ENCODE measurements at places on chromosomes 6 and 20.

DNA sequence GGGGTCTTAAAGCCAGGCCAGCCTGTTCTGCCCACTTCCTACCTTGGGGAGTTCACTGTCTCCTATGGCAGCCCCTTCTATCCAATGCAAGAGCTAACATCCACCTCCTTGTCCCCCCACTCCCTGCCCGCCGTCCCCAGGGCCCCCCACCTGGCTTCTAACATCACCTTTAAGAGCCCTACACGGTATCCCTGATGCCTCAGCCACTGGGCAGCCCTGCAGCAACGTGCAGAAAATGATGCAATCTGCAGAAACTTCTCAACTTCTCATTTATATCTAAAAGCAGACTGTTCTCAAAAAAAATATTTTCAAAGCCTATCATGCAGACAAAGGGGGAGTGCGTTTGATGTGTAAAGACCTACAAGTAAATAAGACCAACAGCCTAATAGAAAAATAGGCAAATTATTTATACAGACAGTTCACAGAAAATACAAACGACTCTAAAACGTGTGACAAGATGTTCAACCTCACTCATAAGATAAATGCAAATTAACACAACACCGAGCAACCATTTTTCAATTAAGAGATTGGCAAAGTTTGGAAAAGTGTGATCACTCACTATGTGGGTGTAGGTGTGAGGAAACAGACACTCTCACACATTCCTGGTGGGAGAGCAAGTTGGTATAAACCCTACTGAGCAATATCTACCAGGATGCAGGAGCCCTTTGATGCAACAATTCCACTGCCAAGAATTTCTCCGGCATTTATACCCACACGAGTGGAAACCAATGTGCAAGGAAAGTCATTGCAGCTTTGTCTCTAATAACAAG is 15.1 kb upstream of the HCK start:
- DNase-seq = no peak

- no peak for DNase-seq
These were observed 59.2 kb upstream of the ADGRB3 start for GRCh38 chr6:68575765-68576439.

DNA sequence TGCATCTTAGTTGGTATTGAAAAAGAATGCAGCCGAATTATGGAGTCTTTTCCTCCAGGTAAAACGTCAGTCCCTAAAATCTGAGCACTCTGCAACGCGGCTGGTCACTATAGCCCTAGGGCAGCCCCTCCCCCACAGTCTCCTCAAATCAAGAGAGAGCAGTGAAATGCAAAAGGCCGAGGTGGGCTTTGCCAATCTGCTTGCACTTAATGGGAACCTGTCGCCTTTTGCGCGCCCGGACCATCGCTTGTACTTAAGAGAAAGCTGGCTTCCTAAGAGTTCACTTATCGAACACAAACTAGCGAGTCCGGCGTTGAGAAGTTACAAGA is 447 bp downstream of the MCM3 start:
- peak; percentile 9 for DNase-seq

DNA sequence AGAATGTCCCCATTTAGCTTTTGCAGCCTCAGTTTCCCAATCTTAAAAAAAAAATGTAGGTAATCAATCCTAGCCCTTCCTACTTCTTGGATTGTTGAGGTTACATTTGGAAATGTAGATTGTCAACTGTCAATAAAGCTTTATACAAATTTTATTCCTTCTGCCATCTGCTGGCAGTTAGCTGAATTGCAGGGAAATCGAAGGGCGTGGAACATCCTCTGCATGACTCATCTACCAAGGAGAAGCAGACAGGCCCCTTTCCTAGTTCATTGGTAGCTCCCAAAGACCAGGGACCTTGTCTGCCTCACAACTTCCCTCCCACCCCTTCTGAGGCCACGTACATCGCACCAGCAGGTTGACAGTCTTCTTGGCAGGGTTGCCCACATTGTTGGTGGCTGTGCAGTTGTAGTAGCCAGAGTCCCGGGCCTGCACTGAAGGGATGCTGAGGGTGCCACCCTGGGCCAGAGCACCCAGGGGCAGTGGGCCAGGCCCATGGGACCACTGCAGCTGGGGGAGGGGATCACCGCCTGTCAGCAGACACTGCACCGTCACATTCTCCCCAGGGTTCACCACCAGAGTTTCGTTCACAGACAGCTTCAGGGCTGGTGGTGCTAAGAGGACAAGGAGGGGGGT is 43.6 kb downstream of the MDGA1 start:
- DNase-seq = peak; percentile 34

- DNase-seq = no peak
These were observed 492.6 kb downstream of the CD83 start for GRCh38 chr6:14610141-14610540.

DNA sequence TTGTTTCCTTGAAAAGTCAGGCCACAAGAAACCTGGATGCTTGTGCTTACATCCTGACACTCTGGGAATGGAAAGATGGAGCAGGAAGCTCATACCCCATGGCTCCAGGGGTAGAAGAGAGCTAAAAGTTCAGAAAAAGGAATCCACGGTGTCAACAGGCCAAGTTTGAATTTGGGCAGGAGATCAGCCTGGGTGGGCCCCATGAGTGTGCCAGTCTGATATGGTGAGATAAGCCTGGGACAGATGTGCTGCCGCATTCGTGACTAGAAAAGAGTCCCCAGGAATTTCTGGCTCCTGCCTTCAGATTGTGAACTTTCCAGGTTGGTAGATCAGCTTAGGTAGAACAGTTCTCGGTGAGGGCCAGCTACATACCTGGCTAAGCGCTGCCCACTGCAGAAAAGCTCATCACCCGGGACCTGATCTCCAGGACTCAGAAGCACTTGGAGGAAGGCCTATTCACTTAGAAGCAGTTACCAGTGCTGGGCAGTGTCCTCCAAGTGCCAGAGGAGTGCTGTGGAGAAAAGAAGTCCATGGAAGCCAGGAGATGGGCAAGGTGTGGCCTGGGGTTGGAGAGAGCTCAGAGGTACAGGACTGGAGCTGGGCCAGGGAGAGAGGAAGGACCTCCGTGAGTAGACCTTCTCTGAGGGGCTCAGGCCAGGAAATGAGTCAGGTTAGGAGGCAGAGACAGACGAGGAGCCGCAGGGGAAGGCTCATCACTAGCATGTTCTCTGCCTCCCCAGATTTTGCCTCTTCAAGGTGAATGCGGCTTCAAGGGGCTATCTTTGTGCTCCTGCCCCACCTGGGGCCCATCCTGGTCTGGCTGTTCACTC is at the start of gene TSPO2:
TSPO2 (plus strand) TSS at position 242 of the 830 bp plus-strand sequence; CDS start at position 761, 519 bp downstream.
- no peak for DNase-seq

DNA sequence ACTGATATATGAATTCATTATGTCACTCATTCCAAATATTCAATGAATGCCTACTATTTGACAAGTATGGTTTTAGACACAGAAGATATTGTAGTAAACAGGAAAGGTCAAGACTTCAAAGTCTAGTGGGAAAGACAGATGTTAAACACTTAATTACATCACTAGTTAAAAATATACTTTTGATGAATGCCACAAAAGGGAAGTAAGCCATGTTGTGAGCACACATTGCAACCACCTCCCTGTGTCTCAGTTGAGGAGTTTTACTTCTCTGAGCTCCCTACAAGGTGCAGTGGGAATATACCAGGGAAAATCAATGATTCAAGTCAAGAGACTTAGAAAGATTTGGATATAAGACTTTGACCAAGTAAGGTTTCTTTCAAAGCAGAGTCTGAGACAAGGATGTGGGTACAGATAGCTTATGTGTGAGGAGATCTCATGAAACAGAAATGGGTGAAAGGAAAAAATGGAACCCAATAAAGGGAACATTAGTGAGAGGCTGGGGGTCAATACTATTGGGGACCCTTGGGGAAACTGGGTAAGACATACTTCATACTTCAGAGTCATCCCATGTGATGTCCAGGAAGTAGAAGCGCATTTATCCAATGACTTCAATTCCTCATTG is 503.7 kb downstream of the KIF16B start:
- DNase-seq = no peak

DNA sequence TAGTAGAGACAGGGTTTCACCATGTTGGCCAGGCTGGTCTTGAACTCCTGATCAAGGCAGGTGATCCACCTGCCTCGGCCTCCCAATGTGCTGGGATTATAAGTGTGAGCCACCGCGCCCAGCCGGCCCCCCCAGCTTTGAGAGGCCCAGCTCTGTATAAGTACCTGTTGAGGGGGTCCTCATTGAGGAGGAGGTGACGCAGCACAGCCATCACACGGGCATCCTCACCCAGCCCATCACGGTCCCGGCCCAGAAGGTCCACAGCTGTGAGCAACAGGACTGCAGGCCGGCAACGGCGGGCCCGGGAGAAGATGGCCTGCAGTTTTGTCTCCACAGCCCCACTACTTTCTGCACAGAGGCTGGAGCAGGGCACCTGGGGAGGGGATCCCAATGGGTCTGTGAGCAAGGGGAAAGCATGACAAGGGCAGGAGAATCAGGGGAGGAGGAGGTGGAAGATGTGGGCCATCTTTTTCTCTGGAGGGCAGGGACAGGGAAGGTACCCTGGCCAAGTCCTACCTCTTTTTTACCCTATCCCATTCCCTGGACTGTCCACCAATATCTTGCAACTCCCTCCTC is 7.7 kb downstream of the GNMT start:
- DNase-seq = no peak

GRCh38 chr6:49541210-49541724 is 9.2 kb upstream of the C6orf141 start:
- no peak for DNase-seq

DNA sequence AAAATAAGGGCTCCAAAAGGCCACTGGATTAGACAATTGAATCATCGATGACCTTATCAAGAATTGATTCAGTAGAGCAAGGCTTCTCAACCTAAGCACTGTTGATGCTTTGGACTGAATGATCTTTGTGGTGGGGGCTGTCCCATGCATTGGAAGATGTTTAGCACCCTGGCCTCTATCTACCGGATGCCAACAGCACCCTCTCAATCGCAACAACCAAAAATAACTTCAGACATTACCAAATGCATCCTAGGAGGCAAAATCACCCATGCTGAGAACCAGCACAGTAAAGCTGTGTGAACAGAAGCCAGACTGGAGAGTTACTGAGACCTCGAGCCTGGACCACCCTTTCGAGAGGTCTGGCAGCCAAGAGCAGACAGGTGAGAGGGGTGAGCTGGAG is 67.5 kb downstream of the TBC1D7 start:
- DNase-seq = no peak

DNA sequence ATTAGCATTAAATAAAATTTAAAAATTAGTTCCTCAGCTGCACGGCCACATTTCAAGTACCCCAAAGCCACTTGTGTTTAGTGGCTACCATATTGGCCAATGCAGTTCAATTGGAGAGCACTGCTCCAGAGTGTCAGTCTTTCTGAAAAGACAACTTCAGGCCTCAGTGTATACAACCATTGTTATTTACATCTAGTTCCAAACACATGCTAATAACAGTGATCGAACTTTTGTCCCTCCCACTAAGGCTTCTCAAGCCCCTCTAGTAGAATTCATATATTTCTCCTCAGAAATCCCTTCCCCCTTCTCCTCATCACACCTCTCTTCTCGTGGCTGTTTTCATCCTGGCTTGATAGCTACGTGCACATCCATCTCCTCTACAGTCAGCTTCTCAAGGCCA is 32.9 kb downstream of the HIVEP2 start:
- DNase-seq = no peak

DNA sequence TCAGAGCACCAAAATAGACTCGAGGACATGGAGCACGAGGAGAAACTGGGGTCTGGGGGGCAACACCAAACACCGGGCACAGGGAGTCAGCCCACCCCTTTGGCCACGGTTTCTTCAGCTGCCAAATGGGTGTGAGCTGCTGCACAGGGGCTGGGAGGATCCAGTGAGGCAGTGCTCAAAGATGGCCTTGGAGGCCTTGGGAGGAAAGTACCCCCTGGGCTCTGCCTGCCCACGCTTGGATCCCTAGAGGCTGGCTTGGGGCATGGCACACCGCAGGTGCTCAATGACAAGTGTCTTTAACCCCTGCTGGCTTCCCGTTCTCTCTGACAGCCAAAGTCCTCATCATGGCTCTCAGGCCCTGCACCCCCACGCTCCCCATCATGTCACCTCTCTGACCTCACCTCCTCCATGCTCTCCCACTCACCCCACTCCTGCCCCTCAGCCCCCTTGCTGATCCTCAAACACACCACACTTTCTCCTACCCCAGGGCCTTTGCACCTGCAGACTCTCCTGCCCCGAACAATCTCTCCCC is 190.3 kb downstream of the ANKRD60 start:
- no peak for DNase-seq

DNA sequence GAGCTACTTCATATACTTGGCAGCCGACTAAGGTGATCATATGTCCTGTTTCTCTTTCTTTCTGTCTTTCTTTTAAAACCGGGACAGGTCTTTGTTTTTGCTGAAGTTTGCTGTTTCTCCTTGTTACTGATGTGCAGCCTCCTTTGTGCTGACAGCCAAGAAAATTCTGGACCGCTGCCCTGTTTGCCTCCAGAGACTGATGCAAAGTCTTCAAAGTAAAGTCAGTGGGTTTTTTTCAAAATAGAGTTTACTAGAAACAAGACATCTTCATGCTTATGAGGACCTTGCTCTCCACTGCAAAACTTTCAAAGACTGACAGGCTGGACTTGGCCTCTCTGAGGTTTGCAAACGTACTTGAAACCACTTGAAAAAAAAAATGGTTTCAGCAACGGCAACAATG is 510.5 kb upstream of the MAP3K7 start:
- no peak for DNase-seq

GRCh38 chr20:1874450-1875182 is 20.6 kb upstream of the SIRPA start:
- DNase-seq = no peak

DNA sequence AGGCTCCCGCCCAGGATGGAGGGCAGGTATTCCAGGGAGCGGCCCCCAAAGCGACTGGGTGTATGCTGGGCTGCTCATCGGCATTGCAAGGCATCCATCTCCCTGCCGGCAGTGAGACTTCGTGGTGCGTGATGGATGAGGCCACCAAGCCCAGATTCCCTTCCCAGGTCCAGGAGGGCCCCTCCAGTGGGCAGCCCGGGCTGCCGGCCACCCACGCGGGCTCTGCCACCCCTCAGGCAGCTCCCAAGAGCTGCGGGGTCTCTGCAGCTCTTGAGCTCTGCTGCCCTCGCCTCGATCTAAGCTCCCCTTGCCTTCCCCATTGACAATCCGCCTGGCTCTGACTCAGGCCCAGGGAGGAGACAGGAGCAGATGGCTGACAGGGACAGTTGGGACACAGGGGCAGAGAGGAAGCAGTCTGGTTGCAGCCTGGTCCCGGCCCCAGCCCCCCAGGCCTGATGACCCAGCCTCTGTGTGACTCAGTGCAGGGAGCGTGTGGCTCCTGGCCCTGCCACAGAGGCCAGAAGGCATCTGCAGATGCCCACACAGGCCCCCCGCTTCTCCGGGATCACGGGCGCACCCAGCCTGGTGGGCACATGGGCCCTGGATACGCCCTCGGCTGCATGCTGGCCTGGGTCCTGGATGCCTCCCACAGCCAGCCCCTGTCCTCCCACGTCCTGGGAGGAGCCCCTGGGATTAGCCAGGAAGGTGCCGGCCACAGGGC is 33.0 kb downstream of the SLCO4A1 start:
- DNase-seq = no peak

DNA sequence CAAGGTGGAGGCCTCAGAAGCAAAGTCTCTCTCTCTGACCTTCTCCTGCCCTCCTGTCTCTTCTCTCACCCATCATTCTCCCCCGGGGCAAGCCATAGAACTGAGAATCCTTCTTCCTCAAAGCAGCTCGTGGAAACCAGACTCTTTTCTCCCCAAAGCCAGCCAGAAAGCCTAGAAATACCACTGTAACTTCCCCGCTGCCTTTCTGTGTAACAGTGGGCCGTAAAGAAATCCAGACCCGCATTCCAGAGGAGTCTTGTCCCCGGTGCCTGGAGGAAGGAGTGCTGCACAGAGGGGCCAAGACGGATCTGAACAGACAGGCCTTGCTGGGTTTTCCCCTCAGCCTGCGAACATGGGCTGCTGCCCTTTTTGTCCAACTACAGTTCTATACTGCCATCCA is 977 bp upstream of the SLC22A2 start:
- no peak for DNase-seq

GRCh38 chr6:37704923-37705238 is 7.2 kb upstream of the MDGA1 start:
- no peak for DNase-seq
